ENCODE measurements at places on chromosomes 2 and 18.
A peak's percentile ranks its signal among the peaks of the same experiment; 100 is the strongest.

GRCh38 chr2:106614511-106615291, 127.5 kb downstream of the CD8B2 start:
- no peak for DNase-seq

- no peak for DNase-seq
Measured at GRCh38 chr18:72409903-72410302, 134.2 kb downstream of the CBLN2 start.

DNA sequence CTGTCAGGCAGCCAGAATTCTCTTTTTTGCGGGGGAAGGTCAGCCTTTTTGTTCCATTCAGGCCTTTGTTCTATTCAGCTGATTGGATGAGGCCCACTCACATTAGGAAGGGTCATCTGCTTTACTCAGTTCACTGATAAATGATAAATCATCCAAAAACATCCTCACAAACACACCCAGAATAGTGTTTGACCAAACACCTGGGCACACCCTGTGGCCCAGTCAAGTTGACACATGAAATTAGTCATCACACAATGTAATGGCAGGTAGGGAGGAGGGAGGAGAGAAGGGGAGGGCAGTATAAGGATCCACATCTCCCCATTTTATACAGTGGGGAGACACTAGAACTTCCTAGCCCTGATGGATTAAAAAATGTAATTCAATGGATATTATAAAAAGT, 8.3 kb upstream of the RMC1 start:
- no peak for DNase-seq

DNA sequence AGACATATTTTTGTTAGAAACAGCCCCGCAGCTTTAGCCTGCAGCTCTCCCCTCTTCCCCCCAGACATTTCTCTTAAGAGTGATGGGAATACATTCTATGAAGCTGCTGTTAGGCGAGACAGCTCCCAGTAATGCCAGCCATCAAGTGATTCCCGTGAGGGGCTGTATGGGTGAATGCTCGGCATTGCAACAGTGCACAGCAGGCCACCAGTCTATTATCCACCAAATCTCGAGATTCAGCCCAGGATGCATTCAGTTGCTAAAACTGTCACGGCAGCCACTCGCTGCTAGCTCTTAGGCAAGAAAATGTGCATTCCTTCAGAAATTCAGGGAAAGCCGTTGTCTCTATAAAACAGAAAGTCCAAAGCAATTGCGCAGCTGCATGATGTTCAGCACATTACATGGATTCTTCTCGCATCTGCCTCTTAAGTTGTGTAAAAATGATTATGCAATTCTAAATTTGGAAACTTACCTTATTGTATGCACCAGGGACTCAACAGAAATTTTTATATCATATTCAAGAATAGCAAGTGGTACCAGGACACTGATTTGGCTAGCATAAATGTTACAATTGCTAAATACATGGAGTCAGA, 211.3 kb upstream of the ARL4C start:
- DNase-seq: no peak

DNA sequence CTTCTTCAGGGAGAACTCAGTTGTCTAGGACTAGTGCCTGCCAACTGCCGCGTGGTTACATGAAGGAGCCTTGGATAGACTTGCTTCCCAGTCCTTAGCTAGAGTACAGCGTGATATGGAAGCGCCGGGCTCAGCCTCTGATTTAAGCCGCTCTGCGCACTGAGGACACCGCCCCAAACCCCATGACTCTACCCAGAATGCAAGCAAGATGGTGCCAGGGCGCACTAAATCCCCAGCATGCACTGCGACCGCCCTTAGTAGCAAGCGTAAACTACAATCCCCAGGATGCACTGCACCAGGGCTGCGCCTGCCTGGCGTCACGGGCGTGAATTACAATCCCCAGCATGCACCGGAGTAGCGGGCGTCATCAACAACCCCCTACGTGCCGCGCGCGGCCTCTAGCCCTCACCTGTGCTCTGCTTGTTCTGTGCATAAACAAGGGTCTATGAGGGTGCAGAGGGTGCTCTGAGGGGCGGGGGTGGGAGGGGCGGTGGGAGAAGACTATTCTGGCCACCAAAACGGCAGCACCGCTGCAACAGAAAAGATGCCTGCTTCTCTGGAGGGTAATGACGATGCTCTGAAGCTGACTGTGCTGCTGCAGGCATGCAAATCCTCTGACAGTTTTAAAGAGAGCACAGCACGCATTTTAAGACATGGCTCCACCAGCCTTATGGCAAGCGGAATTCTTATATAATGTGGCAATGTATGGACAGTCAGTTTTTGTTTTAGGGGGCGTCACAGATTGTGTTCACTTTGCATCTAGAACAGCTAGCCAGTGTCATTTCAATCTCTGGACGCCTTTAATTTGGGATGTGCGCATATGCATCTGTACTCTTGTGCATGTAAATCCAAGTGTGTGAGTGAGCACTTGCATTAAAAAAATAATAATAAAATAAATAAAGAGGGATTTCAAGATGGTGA, 282.5 kb upstream of the MYT1L start:
- peak; percentile 37 for DNase-seq

- no peak for DNase-seq
Measured at GRCh38 chr2:26243470-26244308, 743 bp downstream of the HADHA start.

DNA sequence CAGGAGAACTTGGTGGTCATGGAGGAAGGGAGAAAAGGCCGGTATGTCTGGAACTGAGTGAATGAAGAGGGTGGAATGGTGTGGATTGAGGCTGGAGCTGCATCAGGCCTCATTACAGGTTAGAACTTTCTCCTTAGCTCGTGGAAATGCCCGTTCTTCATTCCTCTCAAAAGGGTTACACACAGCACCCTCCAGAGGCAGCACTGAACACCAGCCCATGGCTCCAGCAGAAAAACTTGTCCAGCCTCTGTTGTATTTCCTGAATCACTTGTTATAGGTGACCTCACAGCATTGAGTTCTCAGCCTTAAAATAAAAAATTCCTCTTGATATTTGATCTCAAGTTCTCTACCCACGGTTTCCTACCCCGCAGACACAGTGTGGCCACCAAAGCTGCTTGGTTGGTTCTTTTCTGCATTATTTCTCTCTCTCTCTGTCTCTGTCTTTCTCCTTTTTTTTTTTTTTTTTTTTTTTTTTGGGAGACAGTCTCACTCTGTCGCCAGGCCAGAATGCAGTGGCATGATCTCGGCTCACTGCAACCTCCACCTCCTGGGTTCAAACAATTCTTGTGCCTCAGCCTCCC, 89.6 kb downstream of the ITGB1BP1 start:
- DNase-seq: no peak

DNA sequence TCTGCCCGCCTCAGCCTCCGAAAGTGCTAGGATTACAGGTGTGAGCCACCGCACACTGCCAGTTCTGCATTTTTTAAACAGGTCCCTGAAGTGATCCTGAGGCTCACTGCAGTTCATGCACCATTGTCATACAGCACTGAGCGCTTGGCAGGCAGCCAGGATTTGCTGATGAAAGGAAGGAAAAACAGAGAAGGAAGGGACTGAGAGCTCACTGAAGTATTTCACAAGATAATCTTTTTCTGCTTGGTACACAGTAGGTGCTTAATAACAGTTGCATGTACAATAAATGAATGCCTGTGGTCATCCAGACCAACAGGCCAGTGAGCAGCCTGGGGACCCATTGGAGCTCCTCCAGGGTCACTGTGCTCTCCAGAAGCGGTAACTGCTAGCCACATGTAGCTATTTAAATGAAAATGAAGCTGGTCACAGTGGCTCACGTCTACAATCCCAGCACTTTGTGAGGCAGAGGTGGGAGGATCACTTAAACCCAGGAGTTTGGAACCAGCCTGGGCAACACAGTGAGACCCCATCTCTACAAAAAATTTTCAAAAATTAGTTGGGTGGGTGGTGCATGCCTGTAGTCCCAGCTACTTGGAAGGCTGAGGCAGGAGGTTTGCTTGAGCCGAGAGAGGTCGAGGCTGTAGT, 33.1 kb upstream of the SMAD7 start:
- no peak for DNase-seq

GRCh38 chr18:78586586-78586985, 393.0 kb upstream of the SALL3 start:
- no peak for DNase-seq

GRCh38 chr2:78979380-78980151, 45.9 kb upstream of the REG3G start:
- DNase-seq: no peak

DNA sequence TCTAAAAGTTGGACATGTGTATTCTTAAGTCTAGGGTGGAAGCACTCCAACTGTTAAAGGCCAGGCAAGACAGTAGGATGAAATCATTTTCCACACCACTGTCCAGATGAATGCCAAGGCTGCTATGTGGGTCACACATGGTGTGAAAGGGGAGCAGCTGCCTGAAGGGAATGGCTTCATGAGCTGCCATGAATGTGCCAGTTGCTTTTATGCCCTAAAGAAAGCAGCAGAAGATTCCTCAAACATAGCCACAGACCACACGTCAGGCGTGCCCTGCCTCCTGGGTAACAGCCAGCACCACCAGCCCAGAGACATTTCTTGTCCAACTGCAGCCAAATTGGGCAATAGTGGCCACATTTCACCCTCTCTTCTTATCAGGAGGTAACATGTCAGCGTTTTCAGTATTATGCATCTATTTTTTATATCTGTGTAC, 130.2 kb downstream of the MTCL1 start:
- no peak for DNase-seq

DNA sequence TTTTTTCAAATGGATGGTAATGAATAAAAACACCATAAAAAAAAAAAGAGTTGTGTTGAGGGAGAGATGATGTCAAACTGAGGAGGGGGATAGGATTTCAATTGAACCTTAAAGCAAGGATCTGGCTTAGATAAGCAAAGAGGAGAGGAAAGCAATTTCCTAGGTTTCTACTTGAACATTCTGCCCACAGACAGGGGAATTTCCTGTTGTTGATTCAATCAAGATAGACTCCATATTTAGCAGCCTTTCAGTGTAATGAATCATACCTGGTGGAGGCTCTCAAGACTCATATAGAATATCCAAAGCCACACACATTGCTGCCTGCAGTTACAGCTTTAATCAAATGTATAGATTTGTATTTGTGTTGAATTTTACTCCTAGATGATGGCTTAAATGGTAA, 294.4 kb upstream of the PIK3C3 start:
- no peak for DNase-seq

DNA sequence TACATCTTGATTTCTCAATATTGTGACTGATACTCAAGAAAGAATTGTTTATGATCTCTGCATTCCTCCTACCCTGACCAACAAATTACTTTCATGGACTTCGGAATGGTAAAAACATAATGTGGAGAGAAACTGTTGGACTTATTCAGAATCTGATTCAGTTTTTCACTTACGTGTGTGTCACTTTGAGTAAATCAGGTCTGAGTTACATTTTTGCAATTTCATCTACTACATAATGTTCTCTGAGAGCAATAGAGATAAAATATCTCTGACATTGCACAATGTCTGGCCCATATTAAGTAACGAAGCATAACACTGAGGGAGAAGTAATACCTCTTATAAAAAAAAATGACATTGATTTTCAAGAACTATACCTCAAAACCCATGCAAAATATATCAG, 1337.9 kb upstream of the CHAC2 start:
- DNase-seq: no peak

DNA sequence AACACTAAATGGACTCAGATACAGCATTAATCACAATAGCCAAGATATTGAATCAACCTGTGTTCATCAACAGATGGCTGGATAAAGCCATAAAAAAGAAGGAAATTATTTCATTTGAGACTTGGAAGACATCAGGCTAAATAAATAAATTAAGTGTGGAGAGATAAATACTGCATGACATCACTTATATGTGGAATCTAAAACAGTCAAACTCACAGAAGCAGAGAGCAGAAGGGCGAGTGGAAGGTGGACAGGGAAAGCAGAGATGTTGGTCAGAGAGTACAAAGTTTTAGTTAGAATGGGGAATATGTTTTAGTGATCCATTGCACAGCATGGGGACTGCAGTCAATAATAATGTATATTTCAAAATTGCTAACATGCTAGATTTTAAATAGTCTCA, 207.2 kb downstream of the VAPA start:
- DNase-seq: no peak

- no peak for DNase-seq
Measured at GRCh38 chr2:68086166-68086565, 23.4 kb upstream of the C1D start.

DNA sequence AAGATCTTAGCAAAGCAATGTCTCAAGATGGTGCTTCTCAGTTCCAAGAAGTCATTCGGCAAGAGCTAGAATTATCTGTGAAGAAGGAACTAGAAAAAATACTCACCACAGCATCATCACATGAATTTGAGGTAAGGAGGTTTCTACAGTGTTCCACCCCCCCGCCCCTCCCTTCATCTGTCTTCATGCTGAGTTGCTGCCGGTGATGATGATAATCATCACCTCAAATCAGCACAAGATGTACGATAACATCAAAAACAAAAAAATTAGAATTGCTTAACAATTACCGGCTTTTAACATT, 14.6 kb downstream of the UGP2 start:
- no peak for DNase-seq

DNA sequence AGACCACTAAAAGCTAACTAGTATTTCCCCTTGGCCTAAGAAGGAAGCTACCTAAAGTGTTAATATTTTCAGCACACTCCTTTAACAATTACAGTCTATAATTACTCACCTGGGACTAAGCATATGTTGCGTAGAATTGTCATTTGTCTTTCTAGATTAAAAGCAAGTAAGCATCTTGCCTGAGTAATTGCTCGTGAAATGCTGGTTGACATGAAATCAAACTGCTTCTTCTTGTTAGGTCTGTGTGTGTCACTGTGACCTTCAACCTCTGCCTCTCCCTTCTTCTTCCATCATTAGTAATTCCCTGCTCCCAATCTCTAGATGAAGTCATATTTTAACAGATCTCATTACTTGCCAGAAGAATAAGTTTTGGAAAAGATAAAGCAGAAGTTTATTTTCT, 212.2 kb downstream of the XIRP2 start:
- no peak for DNase-seq

DNA sequence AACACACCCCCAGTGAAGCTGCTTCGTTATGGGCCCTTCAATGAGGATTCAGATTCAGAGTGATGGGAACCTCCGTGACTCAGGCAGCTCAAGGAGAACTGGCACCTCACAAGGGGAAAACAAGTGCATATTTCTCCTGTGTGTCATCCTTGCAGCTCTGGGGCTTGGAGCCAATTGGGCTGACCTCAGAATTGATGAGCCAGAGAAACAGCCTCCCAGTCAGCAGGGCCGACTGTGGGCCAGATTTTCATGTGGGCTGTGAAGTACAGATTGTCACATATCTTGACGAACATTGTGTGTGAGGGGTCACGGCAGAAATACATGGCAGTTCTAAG, 189.6 kb upstream of the SP5 start:
- no peak for DNase-seq

- no peak for DNase-seq
Measured at GRCh38 chr18:2932247-2933181, 80.4 kb downstream of the LPIN2 start.

DNA sequence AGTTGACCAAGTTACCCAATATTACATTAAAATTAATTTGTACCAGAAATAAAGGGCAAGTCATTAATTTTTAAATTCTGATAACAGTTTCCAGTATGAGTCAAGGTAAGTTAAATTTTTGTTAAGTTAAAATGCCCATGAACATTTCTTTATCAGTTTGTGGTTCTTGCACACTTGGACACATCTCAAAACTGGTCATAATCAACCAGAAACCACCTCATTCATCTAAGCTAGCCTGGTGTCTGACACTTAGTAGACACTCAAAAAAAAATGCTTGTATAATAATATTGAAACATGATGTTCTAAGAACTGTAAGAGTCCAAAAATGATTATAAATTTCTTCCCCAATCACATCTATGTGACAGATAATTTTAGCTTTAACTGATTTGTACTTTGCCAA, 62.4 kb downstream of the SATB2 start:
- DNase-seq: no peak

Data from stimulated activated CD8-positive, alpha-beta memory T cell treated with anti-CD3 and anti-CD28 coated beads, Interleukin-15, amount 100 ng/mL, for 24 hours (primary cell).